Spinal cord (tissue), 10 donors: ENCODE measurements at places on chromosomes 2 and 18. TPM values are rescaled to one million over a fixed set of nuclear protein-coding genes. Genes with fewer than 3 reads are reported as not detected.

TTLL4 gene
- 37.4 TPM for polyA plus RNA-seq

- H3K4me1 ChIP-seq = no peaks in the 10 kb centered on the region
- H3K4me3 ChIP-seq = no peak overlapping the region
- no peak for DNase-seq
- peaks cover 4% of the 10 kb centered on the region for H3K36me3 ChIP-seq
- no peaks in the 10 kb centered on the region for H3K27me3 ChIP-seq
Observed at GRCh38 chr2:113251118-113251517, 27.6 kb downstream of the PAX8 start.

- DNase-seq = no peak
- H3K4me1 ChIP-seq = no peaks in the 10 kb centered on the region
- H3K27ac ChIP-seq = no peak overlapping the region
- H3K27me3 ChIP-seq = no peaks in the 10 kb centered on the region
- no peak overlapping the region for H3K4me3 ChIP-seq
Observed at GRCh38 chr2:7272210-7272609, 355.0 kb downstream of the RNF144A start.

- peaks cover 2% of the 10 kb centered on the region for H3K36me3 ChIP-seq
- H3K4me1 ChIP-seq = peaks cover 31% of the 10 kb centered on the region
- H3K27me3 ChIP-seq = no peaks in the 10 kb centered on the region
- no peak overlapping the region for H3K27ac ChIP-seq
- no peak overlapping the region for H3K4me3 ChIP-seq
- no peak for DNase-seq
Observed at GRCh38 chr18:63185984-63186383, 133.6 kb downstream of the BCL2 start.

IL1R1 gene
- polyA plus RNA-seq = 2.5 TPM

DNA sequence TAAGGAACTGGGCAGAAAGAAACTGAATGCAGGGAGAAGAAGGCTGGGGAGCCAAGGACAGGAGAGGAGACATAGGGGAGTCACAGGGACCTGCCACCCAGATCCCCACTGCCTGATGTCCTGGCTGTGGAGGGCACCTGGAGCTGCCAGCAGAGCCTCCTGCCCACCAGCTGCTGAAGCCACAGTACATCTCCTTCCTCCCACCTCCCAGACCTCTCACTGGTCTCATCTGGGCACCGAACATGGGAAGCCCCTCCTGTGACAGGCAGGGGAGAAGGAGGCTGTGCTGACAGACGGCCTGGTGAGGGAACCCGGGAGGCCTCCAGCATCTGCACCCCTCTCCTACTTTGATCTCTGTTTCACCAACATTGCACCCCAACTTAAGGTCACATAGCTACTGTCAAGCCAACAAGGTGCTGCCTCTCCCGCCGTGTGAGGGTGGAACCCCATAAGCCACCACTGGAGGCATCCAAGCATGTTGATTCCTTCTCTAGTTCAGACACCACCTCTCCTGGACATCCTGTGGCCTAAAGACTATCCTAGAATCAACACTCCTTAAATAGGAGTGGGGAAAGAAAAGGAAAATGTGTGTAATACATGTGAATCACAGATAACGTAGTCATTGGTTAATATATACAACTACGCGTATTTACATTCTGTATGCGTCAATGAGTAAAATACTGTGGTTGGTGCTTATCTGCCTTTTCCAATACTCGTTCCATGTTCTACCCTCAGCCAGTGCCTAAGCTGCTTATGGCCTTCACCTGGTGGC is 3.5 kb upstream of the RNPEPL1 start:
- H3K27me3 ChIP-seq = no peaks in the 10 kb centered on the region
- peaks cover 41% of the 10 kb centered on the region for H3K4me1 ChIP-seq
- no peak overlapping the region for H3K4me3 ChIP-seq
- peaks cover 19% of the 10 kb centered on the region for H3K36me3 ChIP-seq
